ENCODE measurements at places on chromosomes 3 and 15.

DNA sequence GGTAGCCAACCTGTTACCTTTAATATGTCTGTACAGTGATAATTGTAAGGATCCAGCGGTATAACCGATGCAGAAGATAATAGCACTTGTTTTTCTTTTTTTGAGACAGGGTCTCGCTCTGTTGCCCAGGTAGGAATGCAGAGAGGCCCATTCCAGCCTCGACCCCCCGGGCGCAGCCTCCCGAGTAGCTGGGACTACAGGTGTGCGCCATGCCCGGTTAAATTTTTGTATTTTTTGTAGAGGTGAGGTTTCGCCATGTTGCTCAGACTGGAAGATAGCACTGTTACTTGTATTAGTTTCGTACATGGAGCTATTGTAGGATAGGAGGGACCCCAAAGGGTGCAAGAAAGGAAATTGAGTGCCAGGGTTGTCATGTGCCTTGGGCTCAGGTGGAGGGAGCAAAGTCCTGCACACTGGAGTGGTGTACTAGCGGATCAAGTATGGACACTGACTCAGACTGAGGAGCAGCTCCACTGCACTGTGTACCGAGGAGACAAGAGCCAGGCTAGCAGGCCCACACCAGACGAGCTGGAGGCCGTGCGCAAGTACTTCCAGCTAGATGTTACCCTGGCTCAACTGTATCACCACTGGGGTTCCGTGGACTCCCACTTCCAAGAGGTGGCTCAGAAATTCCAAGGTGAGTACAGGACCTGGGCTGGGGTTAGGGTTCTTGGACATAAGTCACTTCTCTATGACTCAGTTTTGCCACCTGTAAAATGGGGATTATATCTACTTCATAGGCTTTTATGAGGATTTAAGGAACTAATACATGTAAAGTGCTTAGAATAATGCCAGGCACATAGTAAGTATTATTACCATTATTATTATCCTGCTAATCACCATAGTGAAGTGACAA, 1.0 kb downstream of the OGG1 start:
- DNase-seq = no peak

DNA sequence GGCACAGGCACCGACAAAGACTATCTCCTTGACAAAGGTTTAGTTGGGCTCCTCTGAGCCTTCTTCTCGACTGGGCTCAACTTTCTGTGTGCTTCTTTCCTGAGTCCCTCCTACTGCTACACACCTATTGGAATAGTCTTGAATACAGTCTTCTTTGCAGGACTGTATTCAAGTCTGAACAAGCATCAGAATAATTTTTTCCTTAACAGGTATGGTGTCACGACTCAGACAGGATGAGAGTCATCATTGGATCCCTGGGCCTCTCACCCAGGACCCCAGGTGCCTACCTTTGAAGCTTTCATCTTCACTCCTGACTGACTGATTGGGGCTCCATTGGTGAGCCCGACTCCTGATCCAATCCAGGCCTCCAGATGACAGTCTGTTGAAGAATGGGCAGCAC, 66.3 kb downstream of the CRYGS start:
- no peak for DNase-seq

DNA sequence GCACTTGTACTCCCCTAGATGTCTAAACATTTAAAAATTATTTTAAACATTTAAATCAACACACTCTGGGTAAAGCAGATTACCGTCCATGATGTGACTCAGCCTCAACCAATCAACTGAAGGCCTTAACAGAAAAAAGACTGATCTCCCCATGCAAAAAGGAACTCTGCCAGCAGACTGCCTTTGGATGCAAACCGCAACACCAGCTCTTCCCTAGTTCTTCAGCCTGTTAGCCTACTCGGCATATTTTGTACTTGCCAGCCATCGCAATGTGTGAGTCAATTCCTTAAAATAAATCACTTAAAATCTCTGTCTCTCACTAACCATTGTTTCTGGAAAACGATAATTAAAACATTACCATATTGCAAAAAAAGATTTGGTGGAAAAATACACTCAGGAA, 375.9 kb downstream of the RSL24D1 start:
- no peak for DNase-seq

DNA sequence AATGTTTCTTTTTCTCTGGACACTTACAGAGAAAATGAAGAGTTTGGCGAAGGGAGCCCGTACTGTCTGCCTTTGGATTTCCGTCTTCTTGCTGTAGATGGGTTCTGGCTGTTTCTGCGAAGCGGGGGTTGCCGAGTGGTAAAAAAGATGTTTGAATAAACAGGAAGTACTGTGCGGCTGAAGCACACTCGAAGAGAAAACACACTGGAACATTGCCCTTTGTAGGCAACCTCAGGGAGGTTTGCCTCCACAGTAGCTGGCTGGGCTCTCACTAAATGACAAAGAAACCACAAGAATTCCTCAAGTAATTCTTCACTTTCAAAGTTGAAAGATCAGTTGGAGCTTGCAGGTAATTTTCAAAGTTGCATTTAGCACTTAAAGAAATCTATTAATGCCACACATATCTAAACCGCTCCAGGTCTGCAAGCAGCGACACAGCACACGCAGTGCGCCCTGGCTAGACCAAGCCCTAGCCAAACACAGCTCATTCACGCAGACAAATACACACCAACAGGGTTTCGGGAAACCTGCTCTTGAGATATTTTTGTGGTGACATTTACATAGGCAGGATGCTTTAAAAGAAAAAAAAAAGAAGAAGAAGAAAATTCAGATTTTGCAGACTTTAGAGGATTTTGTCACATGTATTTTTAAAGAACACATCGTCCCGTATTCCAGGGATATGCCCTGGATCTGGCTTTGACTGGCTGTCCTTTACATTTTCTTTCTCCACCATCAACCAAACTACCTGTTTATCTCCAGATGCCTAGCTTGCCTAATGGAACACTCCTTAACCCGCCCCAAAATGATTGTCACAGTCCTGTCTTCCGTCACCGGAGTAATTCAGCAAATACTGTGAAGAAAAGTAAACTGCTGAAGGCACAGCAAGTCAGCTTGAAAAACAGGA, 452.8 kb downstream of the FOXP1 start:
- DNase-seq = peak; percentile 85

DNA sequence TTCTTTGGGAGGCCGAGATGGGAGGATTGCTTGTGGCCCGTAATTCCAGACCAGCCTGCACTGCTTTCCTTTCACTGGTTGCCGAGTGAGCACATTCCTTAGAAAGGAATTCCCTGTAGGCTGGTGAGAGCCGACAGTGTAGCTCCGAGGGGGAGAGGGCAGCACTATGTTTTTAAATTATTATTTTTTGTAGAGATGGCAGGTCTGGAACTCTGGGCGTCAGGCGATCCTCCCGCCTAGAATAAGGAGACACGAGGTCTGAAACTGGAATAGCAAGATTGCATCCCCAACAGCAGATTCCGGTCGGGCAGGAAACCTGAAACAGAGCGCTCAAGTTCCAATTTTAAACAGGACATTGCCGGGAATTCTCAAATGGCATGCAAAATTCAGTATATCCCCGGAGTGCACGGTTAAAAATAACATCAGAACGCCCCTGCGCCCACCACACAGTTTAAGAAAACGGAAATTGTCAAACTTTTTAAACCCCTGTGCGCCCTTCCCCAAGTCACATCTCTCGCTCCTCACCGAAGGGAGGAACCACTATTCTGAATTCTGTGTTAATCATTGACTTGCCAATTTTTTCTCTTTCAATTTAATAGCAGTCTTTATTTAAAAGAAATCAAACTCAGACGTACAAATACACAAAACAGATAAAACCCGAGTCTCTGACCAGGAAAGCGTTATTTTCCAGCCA, 643 bp upstream of the RNU5B-1 start:
- DNase-seq = peak; percentile 76

DNA sequence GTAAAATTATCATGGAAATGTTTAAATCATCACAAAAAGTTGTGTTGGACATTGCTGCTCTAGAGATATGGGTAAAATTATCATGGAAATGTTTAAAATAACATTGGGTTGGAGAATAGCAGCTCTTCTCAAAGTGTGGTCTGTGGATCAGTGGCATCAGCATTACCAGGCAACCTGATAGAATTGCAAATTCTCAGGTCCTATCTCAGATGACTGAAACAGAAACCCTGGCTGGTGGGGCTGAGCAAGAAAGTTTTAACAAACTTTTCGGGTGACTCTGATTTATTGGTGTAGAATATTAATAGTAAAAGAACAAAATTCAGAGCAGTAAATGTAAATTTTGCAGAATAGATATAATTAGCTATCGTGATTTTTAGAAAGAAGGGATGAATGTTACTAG, 28.9 kb downstream of the NXPE3 start:
- DNase-seq = no peak

DNA sequence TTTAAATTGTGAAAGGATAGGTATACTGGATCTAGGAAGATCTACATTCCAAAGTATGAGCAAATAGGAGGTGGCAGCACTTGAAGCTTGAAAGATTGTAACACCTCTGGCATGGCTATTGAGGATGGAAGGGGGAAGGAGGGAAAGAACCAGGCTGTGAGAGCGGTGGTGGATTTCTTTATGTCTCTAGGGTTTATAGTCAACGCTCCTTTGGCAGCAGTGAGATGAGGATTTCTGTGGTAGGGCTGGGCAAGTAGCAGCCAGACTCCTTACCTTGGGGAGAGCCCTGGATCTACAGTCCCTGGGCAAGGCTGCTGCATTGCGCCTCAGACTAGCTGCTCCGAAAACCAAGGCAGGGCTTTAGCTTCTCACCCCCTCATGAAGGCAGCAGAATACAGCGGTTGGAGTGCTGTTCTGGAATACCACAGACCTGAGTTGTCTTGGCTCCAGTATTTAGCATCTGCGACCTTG, 53.2 kb downstream of the MEF2A start:
- DNase-seq = peak; percentile 8

- DNase-seq = peak; percentile 19
These were observed 274.4 kb downstream of the TLE3 start for GRCh38 chr15:69823223-69823907.

GRCh38 chr3:135050536-135050935, 255.5 kb downstream of the EPHB1 start:
- DNase-seq = no peak

DNA sequence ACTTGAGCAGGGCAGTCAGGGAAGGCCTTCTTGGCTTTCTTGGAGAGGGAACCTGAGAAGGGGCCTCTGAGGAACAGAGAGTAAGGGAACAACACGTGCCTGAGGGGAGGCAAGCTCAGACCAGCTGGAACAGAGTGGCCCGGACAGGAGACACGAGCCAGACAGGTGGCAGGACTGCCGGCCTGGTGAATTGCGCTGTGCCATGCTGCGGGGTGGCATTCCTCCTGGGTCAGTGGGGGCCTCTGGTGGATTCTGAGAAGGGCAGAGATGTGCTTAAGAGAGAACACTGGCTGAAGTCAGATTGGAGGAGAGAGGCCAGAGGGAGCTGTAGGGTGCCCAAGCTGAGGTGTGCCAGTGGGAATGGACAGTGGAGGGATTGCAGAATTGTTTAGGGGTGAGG, 4.9 kb downstream of the CHAC1 start:
- DNase-seq = peak; percentile 29

GRCh38 chr3:65953881-65954733, 84.6 kb downstream of the MAGI1 start:
- peak; percentile 49 for DNase-seq

DNA sequence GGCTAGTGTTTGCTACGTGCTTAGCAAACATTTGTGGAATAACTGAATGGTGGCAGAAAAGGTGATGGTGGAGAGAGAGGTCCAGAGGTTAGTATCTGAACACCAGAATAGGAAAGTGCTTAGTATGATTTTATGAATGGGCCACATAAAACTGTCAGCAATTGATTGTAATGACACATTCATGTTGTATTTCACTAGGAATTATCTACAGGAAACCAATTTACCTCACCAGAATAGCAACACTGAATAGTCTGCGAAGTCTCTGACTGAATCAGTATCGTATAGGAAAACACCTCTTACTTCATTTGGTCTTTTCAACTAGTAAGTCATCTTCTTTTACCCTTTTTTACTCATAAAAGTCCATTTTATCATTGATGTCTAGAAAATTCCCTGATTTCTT, 8.2 kb upstream of the ATP11B start:
- DNase-seq = no peak

GRCh38 chr3:12400616-12401194, 83.6 kb upstream of the TSEN2 start:
- DNase-seq = peak; percentile 77

- DNase-seq = peak; percentile 96
These were observed 34.3 kb upstream of the ZBTB38 start for GRCh38 chr3:141333836-141334626.

- peak; percentile 11 for DNase-seq
These were observed 28.6 kb upstream of the MINAR1 start for GRCh38 chr15:79403501-79403900.

GRCh38 chr15:89363133-89363532, 28.5 kb upstream of the POLG start:
- DNase-seq = no peak

- DNase-seq = no peak
These were observed 168.8 kb downstream of the DCLK3 start for GRCh38 chr3:36595511-36595910.

Measured in fibroblast of skin of scalp (primary cell).